ENCODE measurements at places on chromosomes 1 and 21. TPM values are rescaled to one million over a fixed set of nuclear protein-coding genes. Genes with fewer than 3 reads are reported as not detected.

GRCh38 chr21:24428591-24429199, 1178.6 kb downstream of the MRPL39 start:
- DNase-seq = no peak

- DNase-seq = no peak
Observed at GRCh38 chr1:20712215-20712577, 5.6 kb downstream of the KIF17 start.

DNA sequence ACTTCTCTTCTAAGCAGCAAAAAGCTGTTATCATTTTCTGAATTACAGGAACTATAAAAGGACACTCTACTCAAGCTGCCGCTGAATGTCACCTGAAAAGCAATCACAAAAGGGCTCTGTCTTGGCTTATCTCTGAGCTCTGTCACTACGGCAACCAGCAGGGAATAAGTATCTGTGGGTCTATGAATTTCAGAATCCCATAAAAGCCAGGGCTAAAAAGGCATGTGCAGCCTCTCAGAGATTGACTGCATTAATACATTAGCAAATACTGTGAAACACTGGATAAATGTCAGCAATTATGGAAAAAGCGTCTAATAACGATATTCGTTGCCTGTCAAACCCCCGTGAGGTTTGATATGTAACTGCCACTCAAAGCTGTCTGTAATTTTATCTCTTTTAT, 210.2 kb upstream of the DMRTA2 start:
- no peak for DNase-seq

DNA sequence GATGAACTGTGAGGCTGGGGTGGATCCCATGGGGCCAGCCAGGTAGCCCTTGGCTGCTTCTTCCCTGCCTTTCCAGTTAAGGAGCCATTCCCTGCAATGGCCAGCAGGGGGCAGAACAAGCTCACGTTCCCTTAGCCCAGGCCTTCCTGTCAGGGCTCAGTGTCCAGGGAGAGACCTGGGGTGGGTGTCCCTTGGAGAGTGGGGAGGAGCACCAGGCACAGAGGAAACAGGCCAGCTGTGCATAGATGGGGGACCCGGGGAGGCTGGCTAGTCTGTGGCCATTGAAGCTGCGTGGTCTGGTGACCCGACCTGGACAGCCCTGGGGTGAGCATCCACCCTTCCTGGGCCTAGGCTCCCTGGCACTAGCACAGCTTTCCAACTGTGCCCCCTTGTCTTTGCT, 13.2 kb upstream of the EPS8L3 start:
- peak; percentile 62 for DNase-seq

DNA sequence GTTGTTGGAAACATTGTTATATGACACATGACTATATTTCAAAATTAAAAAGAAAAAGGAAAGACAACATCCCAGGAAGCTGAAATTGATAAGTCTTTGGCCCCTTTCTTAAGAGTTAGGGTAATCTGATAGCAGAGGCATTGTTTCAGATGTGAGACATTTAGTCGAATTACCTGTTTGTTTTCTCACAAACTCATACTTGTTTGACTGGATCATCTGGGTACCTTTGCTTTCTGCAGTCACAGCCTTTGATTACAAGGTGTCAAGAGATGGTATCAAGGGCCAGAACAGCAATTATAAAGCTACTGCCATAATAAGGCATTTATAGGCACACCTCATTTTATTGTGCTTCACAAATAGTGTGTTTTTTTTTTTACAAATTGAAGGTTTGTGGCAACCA, 136.3 kb downstream of the DUSP10 start:
- no peak for DNase-seq

DNA sequence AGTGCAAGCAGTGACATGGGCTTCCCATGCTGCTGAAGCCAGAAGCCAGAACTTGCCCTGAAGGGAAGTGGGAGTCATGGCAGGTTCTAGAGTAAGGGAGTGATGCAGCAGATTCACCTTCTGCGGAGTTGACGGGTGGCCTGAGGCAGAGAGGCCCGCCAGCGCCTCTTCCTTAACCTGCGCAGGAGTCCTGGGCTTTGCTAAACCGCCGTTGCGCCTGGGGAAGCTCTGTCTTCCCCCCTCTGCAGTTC, 67.3 kb downstream of the OBSCN start:
- DNase-seq = no peak

RNF19B gene
- total RNA-seq = 29.1 TPM

GRCh38 chr1:212313616-212314015, 28.4 kb downstream of the PPP2R5A start:
- no peak for DNase-seq

DNA sequence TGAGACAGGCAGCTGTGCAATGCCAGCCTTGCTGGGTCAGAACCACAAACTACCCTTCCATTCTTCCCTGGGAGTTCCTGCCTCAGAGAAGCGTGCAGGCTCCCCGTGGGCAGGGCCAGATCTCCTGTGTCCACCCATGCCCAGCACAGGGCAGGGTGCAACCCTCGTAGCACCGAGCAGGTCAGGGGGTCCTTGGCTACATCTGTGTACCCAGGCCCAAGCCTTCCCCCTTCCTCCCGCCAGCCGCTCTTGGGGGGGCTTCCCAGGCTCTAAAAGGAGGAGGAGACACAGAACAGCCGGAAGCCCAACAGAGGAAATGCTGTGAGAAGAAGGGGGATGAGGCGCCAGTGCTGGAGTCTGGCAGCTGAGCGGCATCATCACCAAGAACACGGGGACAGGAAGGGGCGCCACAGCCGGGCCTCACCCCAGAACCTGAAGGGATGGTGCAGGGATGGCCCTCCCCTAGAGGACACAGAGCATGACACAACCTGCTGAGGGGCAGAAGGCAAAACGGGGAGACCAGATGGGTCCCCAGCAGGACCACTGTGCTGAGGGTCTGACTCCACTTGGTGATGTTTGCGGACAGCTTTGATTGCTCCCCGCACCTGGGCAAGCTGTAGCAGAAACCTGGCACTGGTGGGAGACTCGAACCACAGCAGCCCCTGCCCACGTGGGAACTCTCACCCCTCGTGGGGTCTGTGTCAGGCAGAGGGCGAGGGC, 233.2 kb downstream of the NPHP4 start:
- no peak for DNase-seq

THEM5 gene
- total RNA-seq = not detected

IL22RA1 gene
- total RNA-seq = 1.1 TPM

DNA sequence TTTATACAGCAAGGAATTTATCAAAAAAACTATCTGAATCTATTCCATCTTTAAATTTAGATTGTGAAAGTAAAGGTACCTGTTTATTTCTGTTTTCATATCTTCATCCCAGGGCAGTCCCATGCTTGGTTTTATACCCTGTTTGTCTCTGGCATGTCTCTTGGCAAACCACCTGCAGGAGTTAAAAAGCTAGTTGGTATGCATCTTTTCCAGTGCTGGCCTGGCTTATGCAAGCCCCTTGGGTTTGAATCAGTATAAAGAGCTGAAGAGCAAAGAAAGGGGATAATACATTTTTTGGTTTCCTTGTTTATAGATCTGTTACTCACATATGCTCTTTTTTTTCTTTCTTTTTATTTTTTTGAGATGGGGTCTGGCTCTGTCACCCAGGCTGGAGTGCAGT, 37.8 kb downstream of the LRRC8C start:
- no peak for DNase-seq

- DNase-seq = no peak
Observed at GRCh38 chr1:212289262-212290077, 4.3 kb downstream of the PPP2R5A start.

DNA sequence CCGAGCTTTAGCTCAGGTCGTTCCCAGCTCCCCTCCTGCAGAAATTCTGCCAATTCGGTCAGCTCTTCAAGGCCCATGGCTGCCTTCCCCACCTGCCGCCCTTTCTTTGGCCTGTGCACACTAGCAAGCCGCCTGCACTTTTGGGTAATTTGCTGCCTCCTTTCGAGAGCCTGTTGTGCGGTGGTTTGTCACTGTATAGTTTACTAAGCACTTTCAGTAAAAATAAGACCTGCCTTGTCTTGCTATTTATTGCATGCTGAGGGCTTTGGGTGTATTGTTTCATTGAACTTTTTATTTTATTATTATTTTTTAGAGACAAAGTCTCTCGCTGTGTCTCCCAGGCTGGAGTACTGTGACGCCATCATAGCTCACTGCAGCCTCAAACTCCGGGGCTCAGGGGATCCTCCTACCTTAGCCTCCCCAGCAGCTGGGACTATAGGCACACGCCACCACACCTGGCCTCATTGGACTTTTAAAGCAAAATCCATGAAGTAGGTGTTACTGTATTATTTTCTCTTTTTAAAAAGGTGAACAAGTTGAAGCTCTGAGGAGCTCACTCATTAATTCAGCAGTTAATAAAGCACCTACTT, 1.1 kb upstream of the FABP3 start:
- DNase-seq = no peak

GRCh38 chr1:175678471-175678870, 64.9 kb downstream of the TNR start:
- no peak for DNase-seq

DNA sequence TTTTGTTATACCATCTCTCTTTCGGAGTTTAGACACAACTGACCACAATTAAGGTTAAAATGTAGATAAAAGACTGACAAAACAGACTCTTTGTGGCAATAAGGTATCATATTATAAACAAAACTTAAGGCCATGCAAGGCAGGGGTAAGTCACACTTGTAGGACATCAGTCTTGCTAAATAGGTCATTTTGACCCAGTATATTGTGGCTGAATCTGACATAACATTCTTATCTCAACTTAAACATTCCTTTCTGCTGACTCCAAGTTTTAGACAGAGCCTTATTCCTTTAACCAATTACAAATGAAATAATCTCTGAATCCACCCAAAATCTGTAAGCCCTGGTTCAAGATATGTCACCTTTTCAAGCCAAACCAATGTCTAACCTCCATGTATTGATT, 733.4 kb upstream of the B3GALT2 start:
- no peak for DNase-seq

GRCh38 chr21:29238053-29238966, 60.4 kb upstream of the BACH1 start:
- DNase-seq = no peak

DNA sequence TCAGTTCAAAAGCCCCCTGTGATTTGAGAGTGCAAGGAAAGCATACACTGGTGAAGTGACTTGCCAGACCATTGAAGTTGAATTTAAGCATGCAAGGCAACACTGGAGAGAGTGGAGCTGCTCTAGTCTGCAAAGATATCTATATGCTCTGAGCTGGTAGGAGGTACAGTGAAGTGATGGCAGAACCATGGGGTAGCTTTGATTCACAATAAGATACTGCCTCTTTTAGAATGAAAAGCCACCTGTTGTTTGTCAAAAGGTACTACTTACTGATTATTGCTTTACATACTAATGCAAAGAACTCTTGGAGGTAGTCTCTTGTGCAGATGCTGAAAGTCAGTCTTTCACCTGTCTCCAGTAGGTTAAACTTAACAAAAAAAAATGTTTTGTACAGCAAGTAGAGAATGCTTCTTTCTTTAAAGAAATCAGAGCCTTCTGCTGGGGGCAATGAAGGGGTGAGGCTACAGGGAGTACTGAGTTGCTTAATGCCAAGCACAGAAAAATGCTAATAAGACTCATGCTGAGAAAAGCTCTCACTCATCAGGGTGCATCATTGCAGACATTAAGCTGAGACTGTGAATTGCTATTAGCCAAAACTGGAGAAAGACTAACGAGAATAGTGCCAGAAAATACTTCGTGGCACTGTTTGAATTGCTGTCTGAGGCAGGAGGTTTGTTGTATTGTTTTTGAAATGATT, 1150.5 kb upstream of the TMPRSS15 start:
- DNase-seq = no peak

DNA sequence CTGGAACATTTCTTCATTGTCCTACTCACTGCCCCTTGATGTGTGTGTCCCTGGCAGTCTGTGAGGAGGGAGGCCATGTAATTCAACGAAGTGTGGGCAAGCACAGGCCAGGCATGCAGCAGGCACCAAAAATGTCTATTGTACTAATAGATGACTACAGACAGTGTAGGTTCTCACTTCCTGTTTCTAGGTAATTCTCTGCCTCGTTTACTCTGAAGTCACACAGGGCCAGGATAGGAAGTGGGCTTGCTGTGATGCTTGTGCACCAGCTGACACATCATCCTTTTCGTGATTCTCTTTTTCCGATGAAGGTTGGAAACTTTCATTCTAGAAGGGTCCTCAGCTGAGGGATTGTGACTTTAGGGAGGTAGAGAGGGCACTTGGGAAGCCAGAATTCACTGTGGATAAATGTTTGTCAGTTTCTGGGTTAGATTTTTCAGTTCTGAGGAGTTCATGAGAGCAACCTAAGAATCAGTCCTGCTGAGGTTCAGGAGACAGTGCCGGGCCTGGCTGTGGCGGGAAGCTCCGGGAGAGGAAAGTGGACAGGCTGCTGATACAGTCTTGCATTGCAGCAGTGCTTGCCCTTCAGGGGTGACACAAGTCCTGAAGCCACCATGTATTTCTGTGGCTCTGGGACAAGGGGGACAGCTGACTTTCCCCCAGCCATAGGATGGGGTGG, 4.3 kb upstream of the CSF1 start:
- DNase-seq = no peak

GRCh38 chr21:42754270-42754933, 101.0 kb downstream of the PDE9A start:
- DNase-seq = no peak

DNA sequence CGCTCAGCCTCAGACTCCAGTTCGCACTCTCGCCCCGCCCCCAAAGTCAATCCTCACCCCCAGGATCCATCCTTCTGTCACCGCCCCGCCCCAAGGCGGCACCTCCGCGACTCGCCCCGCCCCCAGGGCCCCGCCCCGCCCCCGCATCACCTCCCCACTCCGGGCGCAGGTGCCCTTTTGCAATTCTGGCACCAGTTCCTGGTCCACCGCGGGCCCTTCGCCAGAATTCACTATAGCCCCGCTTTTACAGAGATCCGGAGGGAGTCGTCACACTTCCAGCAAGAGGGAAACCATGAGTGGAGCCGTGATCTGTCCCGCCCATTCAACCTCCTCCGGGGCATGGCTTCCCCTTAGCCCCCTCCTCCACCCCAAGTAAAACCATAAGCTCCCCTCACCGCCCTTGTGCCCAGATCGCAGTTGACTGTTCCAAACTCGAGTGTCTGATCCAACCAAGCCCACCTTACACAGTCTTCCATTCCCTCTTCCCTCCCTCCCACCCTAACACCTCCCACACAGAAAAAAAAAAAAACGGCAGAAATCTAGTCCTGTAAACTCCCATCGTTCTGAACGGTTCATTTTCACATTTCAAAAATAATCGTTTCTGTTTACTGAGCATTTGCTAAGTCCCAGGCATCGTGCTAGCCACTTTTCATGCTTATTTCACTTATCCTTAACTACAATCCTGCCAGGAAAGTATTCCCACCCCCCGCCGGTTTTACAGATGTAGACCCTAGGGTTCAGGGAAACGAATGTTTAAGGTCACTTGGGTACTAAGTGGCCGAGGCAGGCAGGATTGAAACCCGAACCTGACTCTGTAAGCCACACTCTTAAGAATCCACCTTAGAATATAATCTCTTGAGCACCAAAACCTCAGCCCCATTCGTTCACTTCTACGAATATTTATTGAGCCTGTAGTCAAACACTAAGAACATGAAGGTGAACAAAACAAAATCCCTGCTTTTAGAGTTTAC, 1.3 kb upstream of the DNAJC16 start:
- no peak for DNase-seq

- no peak for DNase-seq
Observed at GRCh38 chr1:180123463-180123936, 31.2 kb upstream of the QSOX1 start.
